Stimulated activated CD4-positive, alpha-beta T cell treated with anti-CD3 and anti-CD28 coated beads, Interleukin-4, amount 100 ng/mL, for 4 hours (primary cell): ENCODE measurements at places on chromosomes 3 and 15.

DNA sequence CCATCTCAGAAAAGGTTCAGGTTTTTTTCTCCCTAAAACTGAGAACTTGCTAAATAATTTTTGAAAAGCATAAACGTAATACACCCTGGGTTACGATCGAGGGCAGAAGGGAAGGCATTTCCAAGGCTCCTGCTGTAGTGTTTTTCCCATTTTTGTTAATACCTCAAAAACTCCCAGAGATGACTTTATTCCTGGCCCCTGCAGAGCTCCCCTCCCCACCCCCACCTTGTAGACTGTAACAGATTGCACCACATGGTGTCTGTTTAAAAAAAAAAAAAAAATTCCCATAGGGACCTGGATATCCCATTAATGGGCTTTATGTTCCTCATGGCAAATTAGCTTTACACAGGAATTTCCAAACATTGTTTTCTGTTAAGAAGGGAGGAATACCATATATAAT lies 38.2 kb downstream of the FEZF2 start:
- no peak for DNase-seq

DNA sequence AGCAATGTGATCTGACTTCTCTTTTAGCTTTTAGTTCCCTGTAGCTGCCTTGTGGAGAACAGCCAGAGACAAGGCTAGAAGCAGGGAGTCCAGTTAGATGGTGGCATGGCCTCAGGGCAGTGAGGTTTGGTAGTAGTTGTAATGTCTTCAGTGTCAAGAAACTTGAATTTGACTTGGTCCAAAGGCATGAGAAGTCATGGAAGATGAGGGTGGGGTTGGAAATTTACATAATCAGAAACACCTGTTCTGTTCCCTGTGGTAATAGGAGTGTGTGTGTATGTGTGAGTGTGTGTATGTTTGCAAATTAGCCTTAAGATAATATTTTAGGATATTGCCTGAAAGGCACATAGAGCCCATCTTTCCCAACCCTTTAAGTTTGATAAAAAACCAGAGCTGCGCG lies 55.2 kb upstream of the GCNT3 start:
- no peak for DNase-seq

GRCh38 chr3:143122608-143123352 lies 3.2 kb downstream of the CHST2 start:
- DNase-seq: no peak

DNA sequence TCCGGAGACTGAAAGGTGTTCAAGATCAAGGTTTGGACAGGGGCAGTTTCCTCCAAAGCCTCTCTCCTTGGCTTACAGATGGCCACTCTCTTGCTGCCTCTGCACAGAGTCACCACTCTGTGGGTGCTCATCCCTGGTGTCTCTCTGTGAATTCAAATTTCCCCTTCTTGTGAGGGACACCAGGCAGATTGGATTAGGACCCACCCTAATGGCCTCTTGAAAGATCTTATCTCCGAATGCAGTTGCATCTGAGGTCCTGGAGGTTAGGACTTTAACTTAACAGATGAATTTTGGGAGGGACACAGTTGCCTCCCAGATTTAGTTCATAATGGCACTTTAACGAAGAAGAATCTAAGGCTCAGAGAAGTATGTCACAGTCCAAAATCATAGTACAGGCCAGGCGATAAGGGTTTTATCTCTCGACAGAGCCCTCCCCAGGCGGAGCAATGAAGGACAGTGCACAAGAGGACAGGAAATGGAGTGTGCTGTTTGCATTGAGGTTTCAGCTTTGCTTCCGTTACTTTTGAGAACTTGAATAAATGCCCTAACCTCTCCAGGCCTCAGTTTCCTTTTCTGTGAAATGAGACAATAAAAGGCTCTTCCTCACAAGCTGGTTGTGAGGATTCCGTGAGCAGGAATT lies 38.9 kb upstream of the KIF23 start:
- DNase-seq: no peak

DNA sequence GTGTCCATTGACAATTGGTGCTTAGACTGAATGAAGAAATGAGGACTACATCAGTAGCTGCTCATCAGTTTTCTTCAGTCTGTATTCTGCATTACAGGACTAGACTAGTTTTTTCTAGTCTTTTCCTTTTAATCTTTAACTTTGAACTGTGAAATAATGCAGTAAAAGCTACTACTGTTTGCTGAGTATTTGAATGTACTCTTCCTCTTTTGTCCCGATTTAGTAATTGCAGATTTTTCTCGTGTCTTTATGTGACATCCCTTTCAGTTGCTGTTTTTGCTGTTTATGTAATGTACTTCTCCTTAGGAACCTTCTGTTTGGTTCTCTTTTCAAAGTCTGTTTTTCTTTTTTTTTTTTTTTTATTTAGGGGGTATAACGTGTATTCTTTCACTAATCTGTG lies 17.4 kb downstream of the MFSD1 start:
- no peak for DNase-seq

DNA sequence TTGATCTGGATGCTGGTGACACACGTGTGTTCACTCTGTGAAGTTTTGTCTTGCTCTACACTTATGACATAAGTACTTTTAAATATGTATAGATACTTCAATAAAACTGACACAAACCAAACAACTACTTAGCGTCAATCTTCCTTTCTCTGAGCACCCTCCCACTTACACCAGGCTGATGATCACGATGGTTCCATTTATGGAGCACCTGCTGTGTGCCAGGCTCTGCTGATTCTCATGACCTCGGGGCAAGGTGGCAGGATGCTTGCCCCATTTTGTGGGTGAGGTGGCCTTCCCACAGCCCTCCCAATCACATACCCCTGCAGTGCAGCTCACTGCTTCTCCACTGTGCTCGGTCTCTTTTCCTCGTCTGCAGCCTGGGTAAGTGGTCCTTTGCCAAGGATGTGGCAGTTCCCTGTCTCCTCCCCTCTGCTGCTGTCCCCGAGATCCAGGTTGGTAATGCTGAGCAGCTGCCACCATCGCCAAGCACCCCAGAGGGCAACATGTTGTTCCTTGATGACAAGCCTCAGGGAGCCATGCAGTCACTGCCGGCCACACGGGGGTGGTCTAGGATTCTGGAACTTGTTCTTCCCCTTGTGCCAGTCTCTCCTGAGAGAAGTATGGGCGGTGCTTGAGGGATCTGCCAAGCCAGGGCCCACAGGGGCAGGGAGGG lies 20.6 kb upstream of the ADCY5 start:
- DNase-seq: no peak

DNA sequence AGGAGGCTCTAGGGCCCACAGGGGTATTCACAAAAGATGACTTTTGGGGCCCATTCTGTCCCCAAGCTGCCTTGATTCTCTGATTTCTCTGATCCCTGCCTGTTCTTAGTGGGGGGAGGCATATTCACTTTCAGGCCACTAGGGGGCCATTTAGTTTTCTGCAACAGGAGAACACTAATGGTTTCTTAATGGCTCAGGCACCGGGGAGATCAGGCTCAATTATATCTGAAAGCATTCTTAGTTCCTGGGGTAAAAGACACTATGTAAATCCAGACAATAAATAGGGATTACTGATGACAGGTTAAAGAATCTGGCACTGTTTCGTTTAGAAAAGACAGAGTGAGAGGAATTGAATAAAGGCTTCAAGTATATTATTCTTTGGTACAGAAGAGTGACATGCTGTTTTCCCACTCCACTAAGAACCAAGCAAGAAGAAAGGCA lies 2.5 kb upstream of the INAFM2 start:
- no peak for DNase-seq

DNA sequence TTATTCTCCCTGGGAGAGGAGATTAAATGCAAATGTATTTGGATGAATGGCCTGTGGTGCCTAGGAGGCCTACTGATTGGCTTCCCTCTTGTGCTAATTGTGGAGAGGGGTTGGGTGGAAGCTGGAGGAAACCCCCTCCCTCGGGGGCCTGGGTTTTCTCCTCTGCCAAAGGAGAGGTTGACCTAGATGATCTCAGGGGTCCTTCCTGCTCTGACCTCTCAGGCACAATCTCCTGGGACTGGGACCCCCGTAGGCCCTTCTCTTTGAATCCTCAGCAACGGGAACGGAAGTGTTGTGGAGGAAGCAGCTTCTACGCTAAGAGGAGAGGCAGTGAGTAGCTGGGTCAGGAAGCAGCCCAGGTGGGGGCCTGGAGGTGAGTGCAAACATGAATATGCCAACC lies 40.5 kb upstream of the MAGEF1 start:
- no peak for DNase-seq

DNA sequence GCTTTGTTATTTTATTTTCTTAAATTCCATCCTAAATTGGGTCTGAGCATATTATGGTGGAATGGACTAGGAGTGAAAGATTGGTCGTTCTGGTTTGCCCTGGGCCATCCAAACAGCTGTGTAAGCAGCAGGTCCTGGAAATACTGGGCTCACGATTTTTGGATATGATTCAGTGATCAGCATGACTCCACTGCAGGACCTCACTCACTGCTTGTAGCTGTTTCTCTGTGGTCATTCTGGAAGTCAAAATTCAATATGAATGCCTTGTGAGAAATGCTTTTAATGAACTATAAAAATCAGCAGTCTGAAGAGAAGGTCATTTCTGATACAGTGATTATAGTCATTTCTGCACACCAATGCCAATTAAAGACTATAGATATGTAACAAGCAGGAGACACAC lies 185.0 kb downstream of the RBMS3 start:
- no peak for DNase-seq

- no peak for DNase-seq
These were observed 10.5 kb upstream of the SH3GL3 start for GRCh38 chr15:83436513-83437158.

DNA sequence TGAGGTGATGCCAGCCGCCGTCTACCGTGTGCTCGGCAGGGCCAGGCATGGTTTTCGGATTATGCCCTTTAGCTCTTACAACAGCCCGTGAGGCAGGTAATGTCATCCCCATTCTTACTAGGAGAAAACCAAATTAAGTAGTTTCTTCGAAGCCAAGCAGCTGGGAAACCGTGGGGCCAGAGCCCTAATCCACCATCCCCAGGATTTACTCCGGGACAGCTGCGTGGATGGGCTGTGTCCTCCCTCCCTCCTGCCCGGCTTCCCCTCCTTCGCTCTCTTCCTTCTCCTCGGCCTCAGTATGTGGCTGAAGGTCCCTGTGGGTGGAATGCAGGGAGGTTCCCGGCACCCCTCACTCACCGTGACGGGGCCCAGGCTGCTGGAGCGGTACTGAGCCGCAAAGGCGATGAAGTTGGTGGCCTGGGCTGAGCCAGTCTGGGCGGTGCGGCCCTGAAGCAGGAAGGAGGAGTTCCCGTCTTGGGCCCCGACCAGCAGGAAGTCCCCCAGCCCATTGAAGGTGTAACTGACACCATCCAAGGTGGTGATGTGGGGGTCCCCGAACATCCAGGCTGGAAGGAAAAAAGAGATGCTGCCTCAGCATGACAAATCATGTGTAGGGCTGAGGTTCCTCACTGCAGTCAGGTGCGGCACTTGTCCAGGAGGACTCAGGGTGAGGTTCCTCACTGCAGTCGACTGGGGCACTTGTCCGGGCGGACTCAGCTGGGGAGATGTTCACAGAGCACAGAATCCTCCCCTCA lies 42.5 kb downstream of the MUC20 start:
- DNase-seq: no peak

DNA sequence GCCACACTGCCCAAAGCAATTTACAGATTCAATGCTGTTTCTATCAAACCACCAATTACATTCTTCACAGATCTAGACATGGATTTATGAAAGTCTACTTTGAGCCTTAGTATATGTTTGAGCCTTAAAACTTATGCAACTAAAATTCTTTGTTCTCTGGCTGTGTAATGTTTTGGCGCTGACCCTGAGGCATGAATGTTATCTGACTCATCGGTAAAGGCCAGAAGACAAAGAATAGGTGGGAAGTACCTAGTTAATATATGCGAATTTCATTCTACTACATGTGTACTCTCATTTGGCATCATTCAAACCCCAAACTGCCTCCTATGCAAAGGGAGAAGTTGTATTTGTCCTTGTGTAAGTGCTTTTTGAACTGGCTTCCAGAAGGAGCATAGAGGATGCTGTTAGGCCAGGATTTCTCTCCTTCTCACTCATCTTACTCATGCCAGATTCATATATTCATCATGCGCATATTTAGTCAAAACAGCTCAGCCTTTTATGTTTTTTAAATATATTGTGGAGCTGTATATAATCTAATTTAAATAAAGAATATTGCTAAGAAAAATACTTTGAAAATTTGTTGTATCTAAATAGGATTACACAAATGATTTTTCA lies 204.2 kb downstream of the NFKBIZ start:
- DNase-seq: no peak

- DNase-seq: no peak
These were observed 273.1 kb downstream of the GABRG3 start for GRCh38 chr15:27244047-27244446.

DNA sequence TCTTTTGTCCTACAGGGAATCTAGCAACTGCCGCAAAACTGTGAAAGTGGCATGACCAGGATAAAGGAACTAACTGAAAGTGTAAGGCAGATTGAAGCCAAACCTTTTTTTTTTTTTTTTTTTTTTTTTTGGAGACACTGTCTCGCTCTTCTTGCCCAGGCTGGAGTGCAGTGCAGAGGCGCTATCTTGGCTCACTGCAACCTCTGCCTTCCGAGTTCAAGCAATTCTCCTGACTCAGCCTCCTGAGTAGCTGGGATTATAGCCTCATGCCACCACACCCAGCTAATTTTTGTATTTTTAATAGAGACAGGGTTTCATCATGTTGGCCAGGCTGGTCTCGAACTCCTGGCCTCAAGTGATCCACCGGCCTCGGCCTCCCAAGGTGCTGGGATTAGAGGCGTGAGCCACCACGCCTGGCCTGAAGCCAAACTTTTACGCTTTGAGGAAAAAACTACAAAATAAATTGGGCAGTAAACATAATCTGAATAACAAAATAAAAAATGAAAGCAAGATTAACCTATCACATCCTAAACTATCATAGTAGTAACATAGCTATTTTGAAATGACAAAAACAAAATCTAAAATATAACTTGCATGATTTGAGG lies 9.7 kb downstream of the SLTM start:
- DNase-seq: no peak

DNA sequence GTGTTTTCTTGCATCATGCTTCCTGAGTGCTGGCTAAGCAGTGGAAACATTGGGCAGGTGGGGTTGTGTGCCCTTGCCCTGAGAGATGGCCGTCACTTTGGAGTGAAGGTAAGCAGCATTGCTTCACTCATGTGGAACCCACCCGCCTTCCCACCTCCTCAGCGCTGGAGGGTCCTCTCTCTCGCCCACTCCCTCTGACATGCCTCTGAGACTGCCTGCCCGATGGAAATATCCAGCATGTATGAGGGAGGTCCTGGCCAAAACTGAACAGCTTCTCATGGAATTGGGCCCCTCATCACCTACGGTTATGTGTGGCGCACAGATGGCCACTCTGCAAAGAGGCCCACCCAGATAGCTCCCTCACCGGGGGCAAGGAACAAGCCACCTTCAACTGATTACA lies 48.6 kb downstream of the SMAD3 start:
- DNase-seq: no peak
